NCI-H345 (cell line): ENCODE measurements at places on chromosomes 2 and 18.
A peak's percentile ranks its signal among the peaks of the same experiment; 100 is the strongest.

- no peak for DNase-seq
Observed at GRCh38 chr2:14615121-14615520, 17.4 kb upstream of the LRATD1 start.

GRCh38 chr2:120858361-120859106, 122.9 kb downstream of the GLI2 start:
- no peak for DNase-seq

GRCh38 chr2:234880551-234881211, 71.1 kb upstream of the SH3BP4 start:
- no peak for DNase-seq

GRCh38 chr2:216559625-216560156, 61.0 kb downstream of the RPL37A start:
- DNase-seq, result no peak

- no peak for DNase-seq
Observed at GRCh38 chr2:217929272-217929671, 73.5 kb downstream of the TNS1 start.

DNA sequence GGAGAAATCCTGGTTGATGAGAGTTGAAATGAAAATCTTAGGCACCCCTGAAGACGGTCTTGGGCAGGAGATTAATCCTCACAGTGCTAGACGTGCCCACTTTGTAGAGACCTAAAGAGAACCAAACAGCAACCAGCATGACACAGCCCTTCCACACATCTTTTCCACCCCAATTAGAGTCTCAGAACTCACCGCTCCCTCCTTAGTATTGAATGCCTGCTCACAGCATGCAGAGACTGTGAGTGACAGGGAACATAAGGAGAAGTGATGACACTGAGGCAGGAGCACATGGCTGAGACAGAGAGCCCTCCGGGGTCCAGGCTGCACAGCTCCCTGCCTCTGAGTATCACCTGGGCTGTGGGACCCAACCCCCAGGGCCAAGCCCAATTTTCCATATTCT, 367.6 kb downstream of the EIPR1 start:
- DNase-seq, result no peak

DNA sequence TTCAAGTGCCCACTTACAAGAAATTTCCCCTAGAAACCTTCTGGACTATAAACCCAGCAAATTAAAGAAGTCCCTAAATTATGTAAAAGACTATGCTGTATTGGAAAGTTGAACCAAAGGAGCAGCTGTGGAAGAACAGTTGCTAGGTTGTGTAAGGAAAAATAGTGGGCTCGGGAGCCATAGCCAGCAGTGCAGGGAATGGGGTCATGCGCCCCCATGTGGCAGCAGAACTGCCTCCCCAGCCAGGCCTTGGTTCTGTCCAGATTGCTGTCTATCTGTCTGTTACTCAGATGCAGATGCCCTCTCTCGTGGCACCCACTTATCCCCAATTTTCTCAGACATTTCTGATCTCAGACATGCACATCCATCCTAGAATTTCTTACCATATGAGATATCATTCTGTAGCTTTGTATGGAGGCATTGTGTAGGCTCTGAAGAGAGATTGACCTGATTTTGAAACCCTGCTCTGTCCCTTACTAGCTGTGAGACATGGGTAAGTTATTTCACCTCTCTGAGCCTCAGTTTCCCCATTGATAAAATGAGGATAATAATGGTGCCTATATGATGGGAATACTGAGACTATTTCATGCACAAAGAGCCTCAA, 258.3 kb downstream of the SS18 start:
- peak; percentile 16 for DNase-seq

- no peak for DNase-seq
Observed at GRCh38 chr2:68200157-68200787, 42.6 kb downstream of the PNO1 start.

DNA sequence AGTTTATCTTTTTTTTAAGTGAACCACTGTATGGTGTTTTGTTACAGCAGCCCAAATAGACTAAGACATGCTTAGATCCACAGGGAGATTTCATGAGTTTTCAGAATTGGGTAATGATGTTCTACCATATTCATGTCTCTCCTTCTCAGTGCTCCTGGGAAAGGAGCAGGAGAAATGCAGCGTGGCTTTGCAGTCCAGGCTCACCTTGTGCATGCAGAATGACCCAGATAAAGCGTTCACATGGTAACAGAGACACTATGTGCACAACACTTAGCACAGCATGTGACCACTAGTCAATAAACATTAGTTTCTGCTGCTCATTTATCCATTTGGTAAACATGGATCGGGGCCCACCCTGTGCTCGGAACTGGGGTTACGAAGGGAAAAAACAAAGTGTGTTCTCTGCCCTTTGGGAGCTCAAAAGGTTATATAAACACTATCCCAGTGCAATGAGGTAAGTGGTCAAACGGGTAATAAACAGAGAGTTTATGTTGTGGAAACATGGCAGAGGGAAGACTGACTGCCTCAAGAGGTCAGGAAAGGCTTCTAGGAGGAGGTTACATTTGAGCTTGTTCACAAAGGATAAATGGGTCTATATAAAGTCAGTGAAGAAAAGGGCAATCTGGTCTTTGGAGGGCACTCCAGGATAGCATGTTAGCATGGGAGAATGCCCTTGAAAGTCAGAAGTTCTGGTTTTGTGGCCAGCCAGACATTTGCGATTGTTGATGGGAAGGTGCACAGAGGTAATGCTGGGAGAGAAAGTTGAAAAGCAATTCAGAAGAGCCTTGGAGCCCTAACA, 299.2 kb downstream of the TDRD15 start:
- peak; percentile 44 for DNase-seq

DNA sequence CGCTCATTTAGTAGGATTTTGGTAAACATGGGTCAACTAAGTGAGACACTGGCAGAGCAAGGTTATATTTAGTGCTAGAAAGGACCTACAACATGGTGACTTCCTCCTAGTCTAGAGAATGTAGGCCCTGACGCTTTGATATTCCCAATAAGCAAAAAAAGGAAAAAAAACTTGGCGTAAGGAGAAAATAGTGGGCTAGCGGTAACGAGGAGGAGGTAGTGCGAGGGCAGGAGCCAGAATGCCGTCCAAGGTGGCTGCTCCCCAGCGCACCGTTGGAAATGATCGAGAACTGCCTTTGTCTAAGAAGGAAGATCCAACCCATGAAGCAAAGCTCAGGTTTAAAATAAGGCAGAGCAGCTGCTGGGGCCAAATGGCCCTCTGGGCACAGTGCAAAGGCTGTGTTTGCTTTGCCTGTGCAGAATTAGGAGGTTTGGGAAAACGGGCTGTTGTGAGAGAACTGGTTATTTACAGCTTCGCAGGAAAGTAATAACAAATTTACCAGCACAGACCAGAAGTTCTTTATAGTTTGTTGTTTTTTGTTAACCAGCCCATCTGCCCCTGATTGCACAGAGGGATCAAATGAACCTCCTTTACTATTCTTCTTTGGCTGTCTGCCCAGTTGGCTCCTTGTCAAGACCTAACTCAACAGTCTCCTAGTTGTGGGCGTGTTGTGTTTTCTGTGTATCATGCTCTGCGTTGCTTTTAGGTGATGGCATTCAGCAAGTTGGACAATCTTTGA, 86.6 kb downstream of the ITGB1BP1 start:
- DNase-seq, result peak; percentile 99

- no peak for DNase-seq
Observed at GRCh38 chr2:60109744-60110143, 443.7 kb downstream of the BCL11A start.

- DNase-seq, result no peak
Observed at GRCh38 chr2:207317378-207317984, 151.7 kb upstream of the KLF7 start.

- no peak for DNase-seq
Observed at GRCh38 chr18:53551868-53552426, 672.5 kb downstream of the MBD2 start.
